Astrocyte (in vitro differentiated cells and primary cell): ENCODE measurements at places on chromosomes 1 and 21.

DNA sequence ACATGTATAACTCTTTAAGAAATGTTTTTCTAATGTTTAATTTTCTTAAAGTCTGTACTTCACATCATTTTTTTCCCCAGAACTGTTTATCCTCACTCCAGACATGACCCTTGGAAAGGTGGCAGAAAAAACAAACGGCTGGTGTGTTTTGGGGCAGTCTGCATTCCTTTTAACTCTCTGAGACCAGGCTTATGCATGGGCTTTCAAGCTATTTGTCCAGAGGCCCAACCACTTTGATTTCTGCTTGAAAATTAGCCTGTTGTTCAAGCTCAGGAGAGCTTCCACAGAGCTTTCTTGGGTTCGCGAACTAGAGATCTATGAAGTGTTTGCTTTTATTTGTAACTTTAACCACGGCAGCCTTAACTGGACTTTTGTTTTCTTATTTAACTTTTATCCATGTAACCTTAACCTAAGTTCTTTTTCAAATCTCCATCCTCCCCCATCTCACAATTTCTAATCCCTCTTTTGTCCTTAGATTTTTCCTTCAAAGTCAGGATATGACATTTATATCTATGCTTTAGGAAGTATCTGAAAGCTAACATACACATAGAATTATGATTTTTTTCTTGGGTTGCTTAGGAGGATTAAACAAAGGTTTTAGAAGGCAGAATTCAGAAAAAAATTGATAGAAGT lies 111.8 kb downstream of the FGGY start:
- no peaks in the 10 kb centered on the region for H3K27me3 ChIP-seq
- no peaks in the 10 kb centered on the region for H3K4me1 ChIP-seq

- H3K27ac ChIP-seq = peak overlapping the region; percentile 11
- no peaks in the 10 kb centered on the region for H3K27me3 ChIP-seq
- no peak for DNase-seq
Observed at GRCh38 chr1:201626629-201627275, 87.8 kb downstream of the NAV1 start.

DNA sequence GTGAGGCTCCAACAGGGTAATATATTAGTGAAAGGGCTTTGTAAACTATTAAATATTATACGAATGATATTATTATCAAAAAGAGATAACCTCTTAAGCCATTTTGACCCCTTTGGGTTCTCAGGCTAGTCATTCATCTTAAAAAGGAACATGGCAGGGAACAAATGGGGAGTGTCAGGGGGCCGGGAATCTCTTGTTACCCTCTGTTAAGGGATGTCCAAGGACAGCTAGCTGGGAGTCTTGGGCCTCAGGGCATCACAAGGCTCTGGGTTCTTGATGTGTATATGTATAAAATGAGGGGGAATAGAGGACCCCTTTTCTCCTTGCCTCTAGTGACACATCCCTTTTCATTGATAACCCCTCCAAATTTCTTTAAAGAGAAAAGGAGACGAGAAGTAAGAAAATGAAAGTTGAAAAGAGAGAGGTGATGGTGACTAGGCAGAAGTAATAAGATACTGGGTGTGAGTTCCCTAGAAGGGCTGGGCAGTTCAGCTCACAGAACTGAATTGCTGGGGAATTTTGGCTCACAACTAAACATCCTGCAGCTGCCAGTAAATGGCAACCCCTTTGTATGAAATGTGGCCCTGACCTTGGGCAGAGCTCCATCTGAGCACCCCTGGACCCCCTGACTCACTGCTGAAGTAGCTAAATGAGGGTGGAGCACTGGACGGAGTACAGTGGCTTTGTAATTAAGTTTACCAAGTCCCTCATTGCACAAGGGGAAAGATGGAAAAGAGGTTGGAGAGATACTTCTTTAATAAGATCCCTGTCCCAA lies 20.0 kb upstream of the ZNF326 start:
- no peak overlapping the region for H3K4me3 ChIP-seq
- H3K36me3 ChIP-seq = no peaks in the 10 kb centered on the region
- peaks cover 9% of the 10 kb centered on the region for H3K4me1 ChIP-seq

- DNase-seq = no peak
- no peaks in the 10 kb centered on the region for H3K27me3 ChIP-seq
- peaks cover 35% of the 10 kb centered on the region for H3K36me3 ChIP-seq
- no peaks in the 10 kb centered on the region for H3K4me1 ChIP-seq
- H3K4me3 ChIP-seq = no peak overlapping the region
Observed at GRCh38 chr1:35173491-35173890, 19.5 kb downstream of the SFPQ start.

DNA sequence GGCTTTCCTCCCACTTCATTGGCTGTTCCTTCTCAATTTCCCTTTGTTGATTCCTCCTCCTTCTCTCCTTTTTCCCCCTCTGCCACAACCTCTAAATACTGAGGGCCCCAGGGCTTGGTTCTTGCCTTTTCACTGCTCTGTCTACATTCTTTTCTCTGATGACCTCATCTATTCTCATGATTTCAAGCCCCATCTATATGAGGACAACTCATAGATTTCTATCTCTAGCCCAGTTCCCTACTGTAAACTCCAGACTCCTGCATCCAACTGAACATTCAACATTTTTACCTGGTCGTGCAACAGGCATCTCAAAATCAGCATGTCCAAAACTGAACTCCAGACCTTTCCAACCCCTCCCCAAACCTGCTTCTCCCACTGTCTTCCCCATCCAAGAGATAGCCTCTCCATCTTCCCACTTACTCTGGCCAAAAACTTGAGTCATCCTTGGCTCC lies 11.5 kb upstream of the SLC9A1 start:
- H3K27ac ChIP-seq = no peak overlapping the region
- H3K4me3 ChIP-seq = no peak overlapping the region
- DNase-seq = peak; percentile 8
- H3K36me3 ChIP-seq = no peaks in the 10 kb centered on the region
- H3K27me3 ChIP-seq = no peaks in the 10 kb centered on the region

DNA sequence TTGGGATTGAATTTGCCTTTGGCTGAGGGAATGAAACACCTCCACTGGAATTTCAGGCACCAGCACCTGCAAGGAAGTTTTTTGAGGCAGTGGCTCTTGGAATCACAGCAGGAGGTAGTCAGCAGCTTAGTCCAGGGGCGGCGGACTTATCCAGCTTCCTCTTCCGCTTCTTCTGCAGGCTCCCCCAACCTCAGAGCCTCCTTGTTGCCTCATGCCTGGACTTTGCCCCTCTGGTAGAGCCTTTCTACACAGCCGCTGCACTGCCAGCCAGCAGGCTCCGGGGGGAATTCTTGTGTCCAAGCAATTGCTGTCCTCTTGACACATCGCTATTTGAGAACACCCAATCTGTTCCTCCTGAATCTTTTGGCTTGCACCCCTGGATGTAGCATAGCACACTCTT lies 4.4 kb upstream of the RHEX start:
- DNase-seq = no peak
- peaks cover 3% of the 10 kb centered on the region for H3K27me3 ChIP-seq
- no peaks in the 10 kb centered on the region for H3K36me3 ChIP-seq
- no peaks in the 10 kb centered on the region for H3K4me1 ChIP-seq

DNA sequence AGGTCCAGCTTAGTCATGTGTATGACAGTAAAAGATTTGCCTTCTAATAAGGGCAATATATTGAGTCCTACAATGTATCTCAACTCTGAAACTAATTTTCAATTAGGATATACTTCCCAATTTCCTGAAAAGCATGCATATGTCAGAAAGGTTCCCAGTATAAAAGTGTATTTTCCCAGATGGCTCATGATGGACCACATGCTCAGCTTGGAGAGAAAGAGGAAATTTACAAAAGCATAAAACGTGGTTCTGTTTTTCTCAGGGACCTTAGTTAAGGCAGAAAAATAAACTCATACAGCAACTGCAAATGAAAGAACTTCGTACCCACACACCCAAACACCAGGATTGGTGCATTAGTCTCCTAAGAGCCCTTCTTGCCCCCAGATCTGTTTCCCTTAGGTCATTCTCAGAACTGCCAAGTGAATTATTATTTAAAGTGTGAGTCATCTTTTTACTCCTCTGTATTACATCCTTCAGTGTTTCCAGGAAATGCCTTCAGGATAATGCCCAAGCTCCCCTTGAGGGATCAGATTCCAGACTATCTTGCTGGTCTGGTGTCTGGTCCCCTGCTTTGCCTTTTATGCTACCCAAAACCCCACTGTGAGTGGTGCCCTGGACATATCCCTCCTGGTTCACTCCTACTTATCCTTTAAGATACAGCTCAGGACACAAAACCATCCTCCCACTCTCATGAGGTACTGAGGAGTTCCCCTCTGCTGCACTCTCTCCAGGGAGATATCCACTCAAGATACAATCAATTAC lies 57.4 kb downstream of the SSX2IP start:
- H3K27ac ChIP-seq = peak overlapping the region; percentile 16
- peak; percentile 77 for DNase-seq
- peaks cover 8% of the 10 kb centered on the region for H3K4me1 ChIP-seq

DNA sequence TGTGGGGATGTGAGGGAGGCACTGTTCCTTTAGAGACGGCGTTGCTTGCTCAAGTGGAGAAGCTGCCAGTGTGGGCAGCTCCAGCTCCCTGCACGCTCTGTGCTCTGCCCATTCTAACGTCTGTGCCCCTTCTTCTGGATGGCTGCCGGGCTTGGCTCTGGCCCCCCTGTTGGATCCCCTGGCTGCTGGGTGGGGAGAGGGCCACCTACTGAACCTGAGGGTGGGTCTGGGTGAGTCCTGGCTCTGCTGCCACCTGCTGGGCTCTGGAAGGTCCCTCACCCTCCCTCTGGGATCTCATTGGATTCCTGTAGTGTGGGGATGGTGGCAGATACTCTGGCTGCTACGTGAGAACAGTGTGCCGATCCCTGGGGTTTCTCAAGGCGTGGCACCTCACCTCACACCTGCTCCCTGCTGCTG lies 5.0 kb downstream of the PFKL start:
- DNase-seq = peak; percentile 12
- no peaks in the 10 kb centered on the region for H3K27me3 ChIP-seq
- H3K4me3 ChIP-seq = no peak overlapping the region
- peaks cover 10% of the 10 kb centered on the region for H3K4me1 ChIP-seq

DNA sequence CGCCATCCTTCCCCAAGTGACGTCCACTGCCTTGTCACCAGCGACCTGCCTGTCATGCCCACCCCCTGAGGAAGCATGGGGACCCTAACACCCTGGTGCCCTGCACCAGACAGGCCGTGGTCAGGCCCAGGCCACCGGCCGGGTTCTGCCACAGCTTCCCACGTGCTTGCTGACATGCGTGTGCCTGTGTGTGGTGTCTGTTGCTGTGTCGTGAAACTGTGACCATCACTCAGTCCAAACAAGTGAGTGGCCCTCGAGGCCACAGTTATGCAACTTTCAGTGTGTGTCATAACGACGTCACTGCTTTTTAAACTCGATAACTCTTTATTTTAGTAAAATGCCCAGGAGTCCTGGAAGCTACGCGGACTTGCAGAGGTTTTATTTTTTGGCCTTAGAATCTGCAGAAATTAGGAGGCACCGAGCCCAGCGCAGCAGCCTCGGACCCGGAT lies 8.5 kb upstream of the CTRC start:
- no peaks in the 10 kb centered on the region for H3K27me3 ChIP-seq
- H3K4me3 ChIP-seq = no peak overlapping the region
- peak; percentile 64 for DNase-seq

- no peaks in the 10 kb centered on the region for H3K27me3 ChIP-seq
- DNase-seq = no peak
- H3K27ac ChIP-seq = no peak overlapping the region
Observed at GRCh38 chr1:180898441-180899219, 14.1 kb upstream of the KIAA1614 start.

DNA sequence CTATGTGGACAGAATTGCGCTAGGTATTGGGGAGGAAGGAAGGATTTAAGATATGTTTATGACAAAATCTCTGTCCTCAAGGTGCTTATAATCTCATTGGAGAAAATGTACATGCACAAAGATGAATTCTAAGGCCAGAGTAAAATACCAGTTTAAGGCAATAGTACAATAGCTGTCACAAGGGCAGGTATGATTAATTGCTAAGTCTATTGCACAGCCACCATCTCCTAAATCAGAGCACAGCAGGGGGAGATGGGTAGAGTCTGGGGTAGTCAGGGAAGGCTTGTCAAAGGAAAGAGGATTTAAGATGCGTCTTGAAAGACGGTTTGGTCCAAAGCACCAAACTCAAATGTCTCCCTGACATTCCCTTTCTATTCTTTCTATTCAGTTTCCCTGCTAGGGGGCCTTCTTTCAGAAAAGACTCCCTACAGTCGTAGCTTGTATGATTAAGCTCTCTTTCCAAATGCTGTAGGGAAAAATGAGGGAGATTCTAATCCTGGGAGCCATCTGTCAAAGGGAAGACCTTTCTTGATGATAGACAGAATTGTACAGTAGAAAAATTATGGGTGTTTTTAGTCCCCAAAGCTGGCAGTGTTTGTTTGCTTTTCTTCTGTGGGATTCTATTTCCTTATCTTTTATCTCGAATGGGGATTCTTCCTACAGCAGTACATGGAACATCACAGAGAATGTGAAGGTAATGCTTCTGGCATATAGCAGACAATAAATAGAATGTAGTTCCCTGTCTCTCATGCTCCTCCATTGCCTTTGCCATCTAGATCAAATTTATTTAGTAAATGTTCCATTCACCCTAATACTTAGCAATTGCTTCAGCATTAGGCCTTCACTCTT lies 107.6 kb upstream of the NFIA start:
- H3K36me3 ChIP-seq = no peaks in the 10 kb centered on the region
- H3K4me3 ChIP-seq = no peak overlapping the region
- H3K27me3 ChIP-seq = no peaks in the 10 kb centered on the region

GRCh38 chr1:17314491-17314971 lies 6.5 kb downstream of the PADI4 start:
- H3K36me3 ChIP-seq = no peaks in the 10 kb centered on the region
- H3K27me3 ChIP-seq = peaks cover 13% of the 10 kb centered on the region
- no peak overlapping the region for H3K4me3 ChIP-seq
- H3K4me1 ChIP-seq = no peaks in the 10 kb centered on the region
- DNase-seq = no peak

DNA sequence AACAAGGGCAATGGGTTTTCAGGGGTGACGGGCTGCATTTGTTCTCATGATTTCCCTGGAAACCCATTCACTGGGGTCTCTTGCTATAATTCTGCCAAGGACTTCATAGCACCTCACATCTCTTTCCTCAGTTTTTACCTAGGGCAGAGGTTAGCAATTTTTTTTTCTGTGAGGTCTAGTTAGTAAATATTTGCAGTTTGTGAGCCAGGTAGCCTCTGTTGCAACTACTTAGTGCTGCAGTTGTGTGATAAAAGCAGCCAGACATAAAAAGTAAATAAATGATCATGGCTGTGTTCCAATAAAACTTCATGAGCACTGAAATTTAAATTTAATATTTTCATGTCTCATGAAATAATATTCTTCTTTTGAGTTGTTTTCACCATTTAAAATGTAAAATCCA lies 37.7 kb downstream of the IFI44 start:
- no peak overlapping the region for H3K27ac ChIP-seq
- no peaks in the 10 kb centered on the region for H3K36me3 ChIP-seq
- no peaks in the 10 kb centered on the region for H3K27me3 ChIP-seq
- DNase-seq = no peak

DNA sequence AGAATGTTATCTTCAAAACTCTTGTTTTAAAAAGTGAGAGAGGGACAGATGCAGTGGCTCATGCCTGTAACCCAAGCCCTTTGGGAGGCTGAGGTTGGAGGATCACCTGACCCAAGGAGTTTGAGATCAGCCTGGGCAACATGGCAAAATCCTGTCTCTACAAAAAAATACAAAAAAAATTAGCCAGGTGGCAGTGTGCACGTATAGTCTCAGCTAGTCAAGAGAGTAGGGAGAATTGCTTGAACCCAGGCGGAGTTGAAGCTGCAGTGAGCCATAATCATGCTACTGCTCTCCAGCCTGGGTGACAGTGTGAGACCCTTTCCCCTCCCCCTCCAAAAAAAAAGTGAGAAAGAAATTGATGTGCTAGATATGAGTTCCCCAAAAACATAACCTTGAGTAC lies 131.0 kb downstream of the KCNT2 start:
- no peak overlapping the region for H3K4me3 ChIP-seq
- H3K36me3 ChIP-seq = no peaks in the 10 kb centered on the region
- DNase-seq = no peak
